ENCODE measurements at places on chromosomes 3 and 15. TPM values are rescaled to one million over a fixed set of nuclear protein-coding genes. Genes with fewer than 3 reads are reported as not detected.

DNA sequence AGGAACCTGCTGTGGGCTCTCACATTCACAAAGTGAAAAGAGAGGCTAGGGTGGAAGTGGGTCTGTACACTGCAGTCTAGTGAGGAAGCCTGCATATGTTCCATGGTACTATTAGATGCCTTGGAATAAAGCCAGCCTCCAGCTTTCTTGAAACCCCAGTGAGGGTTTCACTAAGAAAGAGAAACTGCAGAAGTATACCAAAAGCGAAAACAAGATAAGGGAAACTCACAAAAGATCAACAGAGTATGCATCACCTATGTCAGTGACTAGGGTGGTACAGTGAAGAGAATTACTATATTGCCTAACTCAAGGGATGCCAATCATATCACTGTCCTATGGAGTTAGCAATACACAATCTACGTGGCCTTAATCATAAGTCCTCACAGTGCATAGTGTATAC lies 212.5 kb upstream of the GADL1 start:
- H3K27ac ChIP-seq = no peak overlapping the region
- H3K27me3 ChIP-seq = no peaks in the 10 kb centered on the region
- H3K4me3 ChIP-seq = no peak overlapping the region

DNA sequence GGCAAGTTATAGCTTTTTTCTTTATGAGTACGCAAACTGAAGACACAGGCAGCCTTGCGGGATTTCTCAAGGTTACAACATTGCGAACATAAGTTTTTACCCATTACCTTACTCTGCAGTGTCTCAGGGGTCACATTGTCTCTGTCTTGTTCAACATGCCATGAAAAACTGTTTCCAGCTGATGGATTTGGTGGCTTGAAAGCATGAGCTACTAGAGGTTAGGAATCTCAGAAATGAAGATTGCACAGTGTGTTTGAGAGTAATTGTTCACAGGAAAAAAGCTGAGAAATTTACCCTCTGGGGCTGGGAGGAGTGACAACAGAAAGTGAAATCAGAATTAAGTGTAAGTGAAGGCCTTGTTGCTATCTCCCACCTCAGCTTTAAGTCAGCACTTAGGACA lies 568.6 kb downstream of the TAFA4 start:
- no peaks in the 10 kb centered on the region for H3K36me3 ChIP-seq
- no peak overlapping the region for H3K27ac ChIP-seq
- no peak overlapping the region for H3K4me3 ChIP-seq
- no peaks in the 10 kb centered on the region for H3K27me3 ChIP-seq

The ISLR2 gene
- 0.27 TPM for total RNA-seq

The LRRC34 gene
- 0.82 TPM for total RNA-seq

DNA sequence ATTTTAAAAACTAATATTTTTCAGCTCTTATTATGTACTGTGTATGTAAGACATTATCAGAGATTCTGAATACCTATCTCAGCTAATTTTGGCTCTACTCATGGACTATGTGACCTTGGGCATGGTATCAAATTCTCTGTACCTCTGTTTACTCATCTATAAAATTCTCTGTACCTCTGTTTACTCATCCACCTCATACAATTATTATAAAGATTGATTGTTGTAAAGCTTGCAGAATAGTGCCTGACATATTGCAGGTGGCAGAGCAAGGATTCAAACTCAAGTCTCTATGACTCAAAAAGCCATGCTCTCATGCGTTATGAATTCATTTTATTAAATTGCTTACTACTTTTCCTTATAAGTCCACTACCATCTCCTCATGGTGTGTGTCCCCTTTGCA lies 151.9 kb upstream of the ARL6 start:
- H3K27ac ChIP-seq = no peak overlapping the region
- H3K4me1 ChIP-seq = no peaks in the 10 kb centered on the region
- no peaks in the 10 kb centered on the region for H3K36me3 ChIP-seq
- H3K27me3 ChIP-seq = no peaks in the 10 kb centered on the region
- no peak overlapping the region for H3K4me3 ChIP-seq
- no peak for DNase-seq

- no peaks in the 10 kb centered on the region for H3K4me1 ChIP-seq
- no peak overlapping the region for H3K4me3 ChIP-seq
- no peaks in the 10 kb centered on the region for H3K27me3 ChIP-seq
- no peaks in the 10 kb centered on the region for H3K36me3 ChIP-seq
- no peak for DNase-seq
These were observed 40.7 kb downstream of the SNRK start for GRCh38 chr3:43326891-43327581.

- no peaks in the 10 kb centered on the region for H3K4me1 ChIP-seq
- no peak overlapping the region for H3K27ac ChIP-seq
- no peaks in the 10 kb centered on the region for H3K36me3 ChIP-seq
- H3K4me3 ChIP-seq = no peak overlapping the region
These were observed 107.9 kb upstream of the DLG1 start for GRCh38 chr3:197406266-197406665.

The SOX2 gene
- total RNA-seq = 0.35 TPM

GRCh38 chr15:69357773-69358771 lies 56.1 kb upstream of the KIF23 start:
- H3K36me3 ChIP-seq = no peaks in the 10 kb centered on the region
- H3K27ac ChIP-seq = no peak overlapping the region
- H3K4me1 ChIP-seq = no peaks in the 10 kb centered on the region
- peak; percentile 15 for DNase-seq
- no peaks in the 10 kb centered on the region for H3K27me3 ChIP-seq
- no peak overlapping the region for H3K4me3 ChIP-seq

The GOLGA6A gene
- total RNA-seq = not detected

- no peak overlapping the region for H3K4me3 ChIP-seq
- H3K4me1 ChIP-seq = no peaks in the 10 kb centered on the region
- DNase-seq = no peak
These were observed 184.9 kb downstream of the ATG7 start for GRCh38 chr3:11457135-11457534.

- no peak overlapping the region for H3K4me3 ChIP-seq
- no peak overlapping the region for H3K27ac ChIP-seq
- H3K4me1 ChIP-seq = no peaks in the 10 kb centered on the region
- DNase-seq = no peak
- H3K36me3 ChIP-seq = no peaks in the 10 kb centered on the region
These were observed 11.9 kb downstream of the CERS3 start for GRCh38 chr15:100516643-100517512.

Measured in colonic mucosa (tissue), 4 donors.